LoVo (cell line): ENCODE measurements at places on chromosomes 11 and 22.

- DNase-seq = no peak
Observed at GRCh38 chr11:85385111-85385510, 242.0 kb downstream of the DLG2 start.

DNA sequence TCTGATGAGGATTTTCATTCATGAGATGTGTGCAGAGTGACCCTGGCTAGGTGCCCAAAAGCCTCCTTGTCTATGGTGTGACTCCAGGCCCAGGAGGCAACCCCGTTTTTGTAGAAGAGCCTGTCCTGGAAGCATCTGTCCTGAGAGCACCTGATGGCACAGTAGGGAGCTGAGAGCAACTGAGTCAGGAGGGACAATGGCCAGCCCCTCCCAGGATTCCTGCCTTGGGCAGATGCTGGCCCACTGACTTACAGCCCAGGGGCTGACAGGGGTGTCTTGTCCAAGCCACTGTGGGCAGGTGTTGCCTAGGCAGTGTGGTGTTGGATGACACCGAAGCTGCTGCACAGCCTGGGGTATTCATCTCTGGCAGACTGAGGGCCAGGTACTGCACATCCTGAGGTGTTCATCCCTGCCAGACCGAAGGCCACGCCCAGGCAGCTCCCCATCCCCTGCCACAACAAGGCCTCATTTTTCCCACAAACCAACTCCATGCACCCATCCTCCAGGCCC is 3.2 kb upstream of the RFPL2 start:
- DNase-seq = no peak

DNA sequence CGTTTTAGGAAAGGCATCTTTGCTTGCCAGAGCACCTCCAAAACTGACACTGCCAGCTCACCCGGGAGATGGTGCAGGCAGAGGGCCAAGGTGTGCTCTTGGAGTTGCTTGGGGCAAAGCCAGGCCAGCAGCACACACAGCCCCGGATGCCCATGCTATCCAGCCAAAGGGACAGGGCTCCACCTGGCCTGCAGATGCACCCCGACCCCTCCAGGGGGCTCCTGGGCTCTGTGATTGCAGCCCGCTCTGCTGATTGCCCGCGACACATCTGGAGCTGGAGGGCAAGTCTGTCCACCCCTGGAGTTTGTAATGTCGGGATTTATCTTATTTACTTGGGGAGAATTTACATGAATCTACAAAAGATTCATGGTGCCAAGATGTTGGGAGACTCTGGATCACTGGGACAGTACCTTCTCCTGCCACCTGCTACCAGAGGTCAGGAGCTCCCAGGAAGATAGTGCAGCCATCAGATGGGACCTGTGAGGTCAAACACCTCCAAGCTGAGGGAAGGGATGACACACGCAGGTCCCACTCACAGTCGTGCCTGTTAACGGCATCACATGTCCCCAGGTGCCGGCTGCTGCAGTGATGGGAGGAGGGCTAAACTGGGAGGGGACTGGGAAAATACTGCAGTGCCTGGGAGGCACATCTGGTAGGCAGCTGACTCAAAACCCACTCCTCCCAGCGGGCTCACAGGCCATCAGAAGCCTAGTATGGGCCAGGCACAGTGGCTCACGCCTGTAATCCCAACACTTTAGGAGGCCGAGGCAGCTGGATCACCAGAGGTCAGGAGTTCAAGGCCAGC is 17.2 kb downstream of the CBX7 start:
- DNase-seq = no peak

- no peak for DNase-seq
Observed at GRCh38 chr11:113131036-113131775, 170.0 kb downstream of the NCAM1 start.

DNA sequence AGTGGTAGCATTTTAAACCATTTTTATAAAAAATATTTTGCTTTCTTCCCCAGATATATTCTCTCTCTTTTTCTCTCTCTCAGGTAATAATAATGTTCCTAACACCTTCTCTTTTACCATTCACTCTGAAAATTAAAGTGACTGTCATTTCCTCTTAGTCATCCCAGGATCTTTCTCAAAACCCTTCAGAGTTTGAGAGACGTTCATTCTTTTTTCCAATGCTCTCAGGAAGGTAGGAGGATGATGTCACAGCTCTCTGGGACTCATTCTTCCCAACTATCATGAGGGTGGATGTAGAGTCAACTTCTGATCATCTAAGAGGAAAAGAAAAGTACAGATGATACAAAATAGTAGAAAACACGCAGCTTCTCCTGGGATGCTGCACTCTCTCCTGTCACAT is 60.2 kb upstream of the CRTAM start:
- DNase-seq = no peak

DNA sequence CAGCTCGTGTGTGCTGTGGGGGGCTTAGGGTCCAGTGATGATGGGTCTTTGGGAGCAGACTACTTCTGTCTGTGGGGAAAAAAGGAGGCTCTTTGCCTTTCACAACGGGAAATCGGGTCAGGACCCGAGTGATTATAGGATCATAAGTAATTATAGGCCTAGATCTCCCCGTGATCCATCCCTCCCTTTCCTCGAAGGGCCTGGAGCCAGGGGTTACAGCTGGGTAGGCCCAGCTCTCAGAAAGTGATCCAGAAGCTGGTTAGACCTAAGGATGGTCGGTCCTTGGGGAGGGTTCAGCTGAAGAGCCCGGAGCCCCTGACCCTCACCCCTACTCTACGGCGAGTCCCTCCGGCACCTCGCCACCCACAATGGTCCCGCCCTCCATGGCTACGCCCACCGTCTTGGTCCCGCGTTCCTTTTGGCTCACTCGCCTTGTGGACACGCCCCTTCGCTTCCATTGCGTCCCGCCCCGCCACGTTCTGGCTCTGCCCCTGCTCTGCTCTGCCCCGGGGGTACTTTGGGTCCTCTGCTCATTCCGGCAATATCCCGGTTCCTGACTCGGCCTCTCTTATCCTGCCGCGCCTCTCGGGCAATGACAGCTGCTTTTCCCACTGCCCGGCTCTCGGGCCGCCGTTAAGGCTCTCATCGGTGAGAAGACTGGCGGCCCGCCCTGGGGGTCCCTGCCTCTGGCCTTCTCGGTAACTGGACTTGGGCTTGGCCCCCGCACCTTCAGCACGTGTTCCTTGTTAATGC is 5.0 kb downstream of the IGSF22 start:
- DNase-seq = peak; percentile 41

- peak; percentile 81 for DNase-seq
Observed at GRCh38 chr11:100687630-100688395, 725 bp downstream of the ARHGAP42 start.

- DNase-seq = peak; percentile 58
Observed at GRCh38 chr11:103601225-103601846, 435.1 kb upstream of the DDI1 start.

DNA sequence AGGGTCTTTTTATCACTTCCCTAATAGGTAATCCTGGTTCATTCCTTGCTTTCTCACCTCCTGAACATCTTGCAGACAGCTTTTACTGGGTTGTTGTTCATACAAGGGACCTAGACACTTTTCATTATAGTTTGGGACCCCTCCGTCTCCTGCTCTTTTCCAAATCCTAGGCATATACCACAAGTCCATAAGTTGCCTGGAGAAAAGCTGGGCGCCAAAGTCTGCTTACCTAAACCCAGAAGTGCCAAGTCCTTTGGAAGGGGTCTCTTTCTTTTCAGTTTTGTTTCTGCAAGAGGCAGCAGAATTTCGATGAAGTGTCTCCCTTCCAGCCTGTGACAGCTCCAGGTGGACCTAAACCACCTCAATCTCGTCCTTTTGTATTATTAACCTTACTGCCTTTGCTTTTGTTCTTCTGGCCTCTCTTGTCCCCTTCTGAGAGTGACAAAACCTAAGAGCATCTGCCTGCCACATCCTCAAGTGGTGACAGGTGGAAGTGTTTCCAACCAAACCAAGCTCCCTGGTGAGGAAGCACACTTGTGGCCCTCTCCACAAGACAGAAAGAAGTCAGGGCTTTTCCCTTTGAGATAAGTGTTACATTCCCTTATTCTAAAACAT is 19.5 kb upstream of the P2RY6 start:
- DNase-seq = no peak
